Activated T-helper 17 cell treated with anti-CD3 and anti-CD28 coated beads, Interleukin-2, amount 50 U/mL, for 72 hours (primary cell): ENCODE measurements at places on chromosomes 2 and 18. TPM values are rescaled to one million over a fixed set of nuclear protein-coding genes. Genes with fewer than 3 reads are reported as not detected.

- ATAC-seq: no peak
Measured at GRCh38 chr18:50096766-50097435, 98.0 kb downstream of the MYO5B start.

GRCh38 chr2:157849591-157849990 lies 26.5 kb downstream of the ACVR1 start:
- no peak for ATAC-seq

Gene PSMA8
- total RNA-seq: not detected

DNA sequence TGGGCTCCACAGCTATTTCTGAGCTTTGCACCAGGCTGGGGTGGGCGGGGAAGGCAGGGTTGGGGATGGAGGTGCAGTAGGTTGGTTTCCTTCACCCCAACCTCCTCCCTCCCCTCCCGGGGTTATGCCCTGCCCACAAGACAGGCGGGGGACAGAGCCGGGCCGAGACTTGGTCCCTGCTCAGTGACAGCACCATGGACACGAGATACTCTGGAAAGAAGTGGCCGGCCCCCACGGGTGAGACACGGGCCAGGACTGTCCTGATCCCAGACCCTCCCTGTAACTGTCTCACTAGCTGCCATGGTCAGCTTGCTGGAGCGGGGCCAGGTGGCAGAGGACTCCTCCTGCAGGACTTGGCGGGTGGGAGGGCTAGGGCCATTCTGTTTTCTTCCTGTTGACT lies 59.7 kb downstream of the DYSF start:
- no peak for ATAC-seq

- no peak for ATAC-seq
Measured at GRCh38 chr2:173353556-173353955, 1.1 kb upstream of the CDCA7 start.

Gene CEP68
- 6.9 TPM for total RNA-seq

GRCh38 chr2:122238006-122238559 lies 482.6 kb downstream of the TSN start:
- no peak for ATAC-seq

Gene CFAP65
- not detected for total RNA-seq

Gene CYRIA
- 0.64 TPM for total RNA-seq

Gene LYPD6B
- not detected for total RNA-seq

DNA sequence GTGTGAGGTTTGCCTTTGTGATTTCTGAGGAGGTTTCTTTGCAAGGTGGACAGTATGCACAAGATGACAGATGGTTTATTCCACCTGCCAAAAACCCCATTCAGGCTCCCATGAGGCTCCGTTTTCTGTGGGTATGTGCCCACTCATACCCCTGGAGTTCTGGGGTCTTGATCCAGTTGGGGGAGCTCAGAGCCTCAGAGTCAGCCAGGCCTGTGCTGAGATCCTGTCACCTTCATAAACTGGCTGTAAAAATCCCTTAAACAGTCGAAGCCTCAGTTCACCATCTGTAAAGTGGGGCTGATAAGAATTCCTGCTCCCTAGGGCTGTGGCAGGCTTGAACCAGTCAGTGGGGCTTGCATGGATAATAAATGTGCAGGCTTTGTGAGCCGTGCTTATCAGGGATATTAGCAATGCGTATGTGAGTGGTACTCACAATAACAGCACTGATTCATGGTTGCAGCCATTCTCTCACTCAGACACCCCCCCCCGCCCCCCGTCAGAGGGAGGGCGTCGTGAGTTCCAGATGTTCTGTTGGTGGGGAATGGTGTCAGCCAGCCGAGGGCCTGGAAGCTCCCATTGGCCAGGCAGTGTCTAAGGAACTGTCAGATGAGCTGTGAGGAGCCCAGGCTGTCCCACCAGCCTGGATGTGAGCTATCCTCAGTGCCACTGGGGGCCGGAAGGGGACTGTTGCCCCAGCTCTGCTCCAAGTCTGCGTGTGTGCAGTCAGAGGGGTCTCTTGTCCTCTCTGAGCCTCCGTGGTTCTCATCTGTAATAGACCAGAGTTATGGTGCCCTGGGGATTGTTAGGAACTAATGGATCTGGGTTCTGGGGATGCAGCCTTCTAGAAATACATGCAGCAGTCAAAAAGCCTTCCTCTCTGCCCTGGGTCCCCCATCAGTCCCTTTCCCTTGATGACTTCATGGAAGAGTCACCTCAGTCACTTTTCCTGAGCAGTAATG lies 51.7 kb downstream of the KCNIP3 start:
- no peak for ATAC-seq

Gene ANKRD30B
- not detected for total RNA-seq

DNA sequence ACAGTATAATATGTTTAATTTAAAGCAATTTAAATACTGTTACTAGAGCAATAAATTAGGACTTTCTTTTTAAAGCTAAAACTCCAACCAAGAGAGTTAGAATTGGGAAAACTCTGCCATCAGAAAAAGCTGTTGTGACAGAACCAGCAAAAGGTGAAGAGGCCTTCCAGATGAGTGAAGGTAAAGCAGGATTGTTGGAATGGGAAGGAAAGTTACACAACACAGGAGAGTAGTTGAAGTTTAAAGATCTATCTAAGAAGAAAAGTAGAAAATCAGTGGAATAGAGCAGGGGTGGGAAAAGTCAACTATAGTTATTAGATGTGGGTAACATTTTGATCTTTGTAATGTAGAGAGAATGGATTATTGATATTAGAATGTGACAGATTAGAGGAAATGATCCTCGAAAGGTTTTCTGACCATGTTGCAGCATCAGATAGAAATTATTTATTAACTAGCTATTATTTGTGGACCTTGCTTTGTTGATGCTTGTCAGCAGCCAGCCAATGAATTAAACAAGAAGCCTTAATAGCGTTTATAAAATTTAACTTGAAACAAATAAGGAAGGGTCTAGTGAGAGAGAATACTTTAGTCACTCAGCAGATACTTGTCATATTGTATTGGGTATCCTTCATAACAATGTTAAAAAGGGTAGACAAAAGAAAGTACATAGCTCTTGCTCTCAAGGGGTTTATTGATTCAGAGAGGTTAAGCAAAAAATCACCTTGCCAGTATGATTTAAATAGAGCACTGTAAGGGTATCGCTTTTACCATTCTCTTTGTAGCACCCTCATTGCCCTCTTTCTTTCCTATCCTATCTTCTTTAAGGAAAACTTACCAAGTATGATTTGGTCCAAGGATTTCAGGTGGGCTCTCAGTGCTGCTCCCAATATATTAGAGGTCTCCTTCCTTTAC lies 24.6 kb upstream of the DYSF start:
- no peak for ATAC-seq

Gene KCNG2
- total RNA-seq: not detected

- ATAC-seq: peak; percentile 10
Measured at GRCh38 chr2:70947556-70948184, 12.0 kb downstream of the ATP6V1B1 start.

Gene FAHD2B
- 13.7 TPM for total RNA-seq

- no peak for ATAC-seq
Measured at GRCh38 chr2:75102011-75102410, 97.3 kb downstream of the TACR1 start.

- ATAC-seq: no peak
Measured at GRCh38 chr18:32441533-32441932, 29.1 kb downstream of the GAREM1 start.

DNA sequence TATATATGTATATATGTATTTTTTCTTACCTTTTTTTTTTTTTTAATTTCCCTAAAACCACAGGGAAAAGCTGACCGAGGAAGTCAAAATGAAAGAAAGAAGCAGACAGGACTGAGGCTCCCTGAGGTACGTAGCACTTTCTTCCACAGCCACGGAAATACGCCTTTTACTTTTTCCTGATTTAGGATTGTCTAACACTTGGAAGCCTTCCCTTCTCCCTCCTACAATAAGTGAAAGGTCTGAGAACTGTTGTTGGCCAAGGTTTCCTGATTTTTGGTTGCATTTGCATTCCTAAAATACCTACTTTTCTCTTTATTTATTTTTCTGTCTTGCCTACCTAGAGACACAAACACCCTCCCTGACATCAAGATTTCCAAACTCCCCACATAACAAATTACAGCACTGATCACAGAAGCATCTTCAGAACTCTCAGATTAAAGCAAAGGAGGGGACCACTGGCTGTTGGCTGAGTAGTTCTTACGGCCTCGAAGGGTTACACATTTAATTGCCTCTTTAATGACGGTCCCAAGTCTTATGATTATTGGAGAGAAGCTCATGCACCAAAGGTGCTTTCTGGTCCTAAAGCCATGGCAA lies 778.5 kb upstream of the FANCL start:
- ATAC-seq: no peak

DNA sequence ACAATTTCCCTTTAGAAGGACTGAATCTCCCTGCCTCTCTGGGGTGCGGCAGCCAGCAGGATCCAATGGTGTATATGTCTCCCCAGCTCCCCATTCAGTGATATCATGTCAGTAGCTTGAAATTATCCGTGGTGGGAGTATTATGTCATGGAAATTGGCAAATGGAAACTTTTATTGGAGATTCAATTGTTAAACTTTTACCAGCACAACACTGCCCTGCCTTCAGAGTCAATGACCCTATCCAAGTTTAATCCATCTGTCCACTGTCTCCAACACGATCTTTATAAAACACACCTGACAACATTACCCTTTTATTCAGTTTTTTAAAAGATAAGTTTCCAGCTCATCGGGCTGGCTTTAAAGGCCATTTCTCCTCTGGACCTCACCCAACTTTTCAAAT lies 5.0 kb upstream of the IL1RN start:
- no peak for ATAC-seq

Gene DNPEP
- 80.9 TPM for total RNA-seq

DNA sequence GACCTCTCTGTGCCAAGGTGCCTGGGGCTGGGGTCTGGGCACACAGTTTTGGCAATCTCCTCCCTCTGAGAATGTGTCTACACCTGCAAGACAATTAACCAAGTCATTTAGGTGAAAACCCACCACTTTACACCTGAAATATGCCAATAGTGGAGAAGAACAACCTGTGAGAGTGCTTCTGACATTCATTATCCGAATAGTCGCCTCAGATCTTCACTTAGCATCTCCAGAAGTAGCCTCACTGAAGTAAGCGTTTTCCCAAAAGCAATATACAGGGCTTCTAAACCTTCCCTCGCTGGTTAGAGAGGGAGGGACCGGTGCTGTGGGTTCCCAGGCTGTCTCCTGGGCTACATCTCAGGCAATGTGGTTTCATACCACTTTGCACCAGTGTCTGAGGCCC lies 173.5 kb downstream of the DDX1 start:
- ATAC-seq: no peak

Gene TPGS2
- 100 TPM for total RNA-seq

Gene MEP1B
- total RNA-seq: 0.11 TPM

- no peak for ATAC-seq
Measured at GRCh38 chr2:53422979-53423378, 344.6 kb upstream of the CHAC2 start.

DNA sequence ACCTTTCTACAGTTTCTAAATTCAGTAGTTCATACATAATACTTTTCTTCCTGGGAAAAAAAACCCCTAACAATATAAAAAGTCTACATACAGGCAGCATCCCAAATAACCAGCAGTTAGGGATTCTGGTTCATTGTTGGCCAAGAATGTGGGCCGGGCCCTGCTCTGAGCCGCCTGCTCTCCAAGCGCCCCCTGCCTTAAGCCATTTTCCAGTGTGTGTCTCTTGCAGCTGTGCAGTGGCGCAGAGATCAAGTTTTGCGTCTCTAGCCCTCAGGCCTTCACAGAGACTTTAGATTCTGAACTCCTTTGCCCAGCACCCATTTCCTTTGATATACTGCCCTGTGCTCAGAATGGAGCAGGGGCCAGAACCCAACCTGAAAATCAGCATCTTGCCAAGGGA lies 32.9 kb downstream of the RMC1 start:
- no peak for ATAC-seq

GRCh38 chr2:189412330-189412953 lies 28.8 kb upstream of the WDR75 start:
- no peak for ATAC-seq

DNA sequence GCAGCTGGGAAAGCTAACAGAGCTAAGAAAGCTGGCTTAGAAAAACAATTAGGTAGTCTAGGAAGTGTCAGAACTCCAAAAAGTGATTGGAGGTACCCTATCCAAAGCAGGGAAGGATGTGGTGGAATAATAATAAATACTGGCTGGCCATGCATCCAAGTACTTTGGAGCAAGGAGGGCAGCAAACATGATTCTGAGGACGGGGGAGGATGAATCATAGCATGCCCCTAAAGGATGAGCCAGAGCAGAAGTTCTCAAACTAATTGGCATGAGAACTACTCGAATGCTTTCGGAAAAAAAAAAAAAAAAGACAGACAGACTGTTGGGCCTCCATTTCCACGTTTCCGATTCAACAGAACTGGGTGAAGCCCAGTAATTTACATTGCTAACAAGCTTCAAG lies 2.4 kb downstream of the CWC22 start:
- ATAC-seq: no peak

DNA sequence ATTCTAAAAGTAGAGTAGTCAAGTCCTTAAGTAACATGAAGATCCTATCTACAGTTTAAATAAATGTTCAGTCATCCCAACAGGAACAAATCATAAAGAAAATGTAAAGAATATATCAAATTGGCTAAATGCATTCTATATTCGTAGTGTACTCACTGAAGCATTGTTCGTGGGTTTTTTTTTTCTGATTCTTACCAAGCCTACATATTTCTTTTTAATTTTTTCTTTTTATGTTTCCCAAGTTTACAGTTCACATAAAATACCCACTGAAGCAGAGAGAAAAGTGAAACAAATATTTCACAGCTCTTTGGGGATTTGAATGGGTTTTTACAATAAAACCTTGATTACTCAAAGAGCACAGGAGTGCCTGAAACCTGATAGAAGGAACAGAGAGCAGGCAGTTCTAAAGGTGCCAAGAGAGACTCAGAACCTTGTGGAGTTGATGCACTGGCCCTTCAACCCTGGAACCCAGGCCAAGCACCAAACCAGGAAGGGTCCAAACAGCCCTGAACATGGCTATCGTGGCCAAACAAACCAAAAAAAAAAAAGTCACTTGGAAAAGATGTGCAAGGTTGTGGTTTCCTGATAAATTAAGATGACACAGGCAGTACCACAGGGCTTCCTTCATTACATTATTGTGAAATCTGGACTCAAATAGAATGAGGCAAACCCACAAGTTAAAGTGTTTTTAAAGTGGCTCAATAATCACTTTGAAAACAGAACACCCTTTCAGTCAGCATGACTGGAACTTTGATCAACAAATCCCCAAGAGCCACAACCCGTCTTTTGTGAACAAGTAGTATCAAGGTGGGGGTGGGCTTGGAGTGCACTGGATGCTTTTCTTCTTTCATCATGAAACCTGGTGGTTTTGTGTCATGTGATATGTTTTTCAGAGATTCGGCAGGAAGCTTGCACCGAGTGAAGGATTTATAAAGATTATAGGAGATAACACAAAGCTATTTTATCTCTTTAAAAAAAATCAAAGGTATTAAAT lies 245.0 kb upstream of the FN1 start:
- peak; percentile 87 for ATAC-seq

Gene LTBP1
- 0.04 TPM for total RNA-seq

DNA sequence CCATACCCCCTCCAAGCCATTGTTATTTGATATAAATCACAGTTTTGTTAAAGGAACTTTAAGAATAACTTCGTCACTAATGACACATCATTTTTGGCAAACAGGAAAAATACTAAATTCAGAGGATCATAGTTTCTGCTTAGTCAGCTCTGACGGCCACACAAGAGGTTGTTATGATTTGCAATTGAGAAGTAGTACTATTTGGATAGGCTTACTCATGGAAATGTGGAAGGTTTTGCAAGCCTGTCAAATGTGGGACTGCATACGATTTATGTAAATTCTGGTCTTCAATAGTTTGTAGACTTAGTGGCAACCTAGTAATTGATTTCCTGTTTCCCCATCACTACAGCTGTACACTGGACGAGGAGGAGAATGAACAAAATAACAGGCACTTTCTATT lies 108.1 kb downstream of the ARHGEF33 start:
- peak; percentile 31 for ATAC-seq
